ENCODE measurements at places on chromosomes 4 and X. TPM values are rescaled to one million over a fixed set of nuclear protein-coding genes. Genes with fewer than 3 reads are reported as not detected.

DNA sequence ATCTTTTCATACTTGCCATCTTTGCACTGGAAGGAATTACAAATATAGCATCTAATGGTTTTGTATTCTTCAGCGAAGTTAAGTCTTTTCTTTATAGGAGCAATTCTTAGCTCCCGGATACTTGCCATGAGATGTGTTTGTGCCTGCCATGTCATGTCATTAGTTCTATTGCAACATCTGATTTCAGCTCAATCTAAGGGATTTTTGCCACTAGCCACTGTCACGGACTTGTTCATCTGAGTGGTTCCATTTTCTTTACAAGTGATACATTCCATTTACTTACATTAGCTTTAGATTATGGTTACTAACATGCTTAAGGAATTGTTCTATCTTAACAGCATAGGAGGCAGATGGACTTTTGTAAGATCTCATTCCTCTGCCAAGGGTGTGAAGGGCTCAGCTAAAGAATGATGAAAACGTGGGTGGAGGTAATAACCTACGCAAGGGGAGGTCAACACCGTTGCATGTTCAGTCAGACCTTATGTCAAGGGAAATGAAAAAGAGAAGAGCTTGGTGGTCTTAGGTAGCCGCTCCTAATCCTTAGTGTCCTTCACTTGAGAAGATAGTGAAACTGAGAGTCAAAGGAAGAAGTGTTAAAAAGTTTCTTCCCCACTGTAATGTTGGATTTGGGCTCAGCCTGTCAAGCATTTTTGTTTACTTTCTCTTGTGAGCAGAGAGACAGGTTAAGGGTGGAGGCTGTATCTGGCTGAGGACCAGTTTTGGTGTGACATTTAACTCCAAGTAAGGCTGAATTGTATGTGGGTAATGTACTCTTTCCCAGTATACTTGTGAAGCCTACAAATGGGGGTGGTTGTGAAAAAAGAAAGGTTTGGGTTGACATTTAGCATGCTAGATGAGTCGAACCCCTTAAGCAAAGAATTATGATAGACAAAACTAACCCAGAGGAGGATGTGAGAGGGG lies 3.6 kb upstream of the KLHL2 start:
- DNase-seq, result no peak

DNA sequence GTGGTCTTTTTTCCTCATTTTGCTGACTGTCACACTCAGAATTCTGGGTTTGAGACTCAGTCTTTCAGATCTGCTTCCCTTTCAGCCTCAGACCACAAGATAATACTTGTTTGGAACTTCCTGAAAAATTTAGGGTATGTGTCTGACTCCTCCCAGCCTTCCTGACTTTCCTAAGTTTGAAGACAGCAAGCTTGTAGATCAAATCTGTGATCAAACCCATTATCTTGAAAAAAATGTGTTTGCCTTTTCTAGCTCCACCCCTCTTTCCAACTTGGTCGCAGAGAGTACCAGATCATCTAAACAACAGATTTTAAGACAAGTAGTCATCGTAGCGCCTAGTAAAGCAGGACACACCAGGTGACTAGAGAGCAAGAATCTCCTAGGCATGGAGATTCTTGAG lies 9.9 kb downstream of the BCAP31 start:
- no peak for DNase-seq

AMOT gene
- total RNA-seq, result 1.4 TPM

MTTP gene
- total RNA-seq, result not detected

POF1B gene
- 0.17 TPM for total RNA-seq

DNA sequence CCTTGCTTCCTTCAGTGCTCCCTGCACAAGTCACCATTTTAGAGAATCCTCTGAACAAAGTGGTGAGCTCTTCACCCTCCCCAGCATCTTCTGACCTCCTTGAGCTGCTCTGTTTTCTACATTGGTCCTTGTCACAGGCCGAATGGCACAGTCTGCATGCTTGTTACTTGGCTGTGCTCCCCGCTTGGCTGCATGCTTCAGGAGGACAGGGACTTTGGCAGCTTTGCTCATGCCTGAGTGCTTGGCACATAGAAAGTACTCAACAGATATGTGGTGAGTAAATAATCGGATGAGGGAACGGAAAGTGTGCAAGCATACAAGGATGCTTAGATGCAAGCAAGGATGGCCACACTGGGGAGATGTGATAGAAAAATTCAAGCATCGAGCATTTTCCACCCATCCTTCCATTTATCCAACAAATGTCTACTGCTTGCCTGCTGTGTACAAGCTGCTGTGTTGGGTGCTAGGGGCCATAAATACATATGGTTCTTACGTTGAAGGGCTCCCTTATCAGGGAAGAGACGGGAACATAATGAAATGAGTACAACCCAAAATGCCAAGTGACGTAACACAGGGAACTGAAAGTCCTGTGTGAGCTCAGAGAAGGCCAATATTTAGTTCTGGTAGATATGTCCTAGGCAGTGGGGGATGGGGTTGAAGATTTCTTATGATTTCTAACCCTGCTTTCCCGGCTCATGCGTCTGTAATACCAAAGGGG lies 31.2 kb downstream of the SLC2A9 start:
- no peak for DNase-seq

- DNase-seq, result no peak
Observed at GRCh38 chr4:161813389-161813788, 350.4 kb downstream of the FSTL5 start.

- DNase-seq, result no peak
Observed at GRCh38 chr4:8010618-8011017, 71.0 kb upstream of the AFAP1 start.

GRCh38 chrX:10450959-10451355 lies 169.4 kb downstream of the MID1 start:
- no peak for DNase-seq

SSX4B gene
- not detected for total RNA-seq

FGD1 gene
- total RNA-seq, result not detected

DNA sequence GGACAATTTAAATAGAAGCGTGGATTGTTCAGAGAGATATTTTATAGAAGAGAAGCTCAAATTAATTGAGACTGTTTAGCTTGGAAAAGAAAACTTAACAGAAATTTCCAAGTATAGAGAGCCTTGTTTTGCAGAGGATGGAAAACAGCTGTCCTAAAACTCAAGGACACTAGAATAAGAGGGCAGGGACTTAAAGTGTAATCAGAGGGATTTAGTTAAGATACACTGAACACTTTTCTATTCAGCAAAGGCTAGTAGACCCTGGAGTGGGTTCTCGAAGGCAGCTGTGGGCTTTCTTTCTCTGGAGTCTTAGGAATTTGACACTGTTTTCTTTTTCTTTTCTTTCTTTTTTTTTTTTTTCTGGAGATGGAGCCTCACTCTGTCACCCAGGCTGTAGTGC lies 92.7 kb upstream of the ARX start:
- DNase-seq, result no peak

DNA sequence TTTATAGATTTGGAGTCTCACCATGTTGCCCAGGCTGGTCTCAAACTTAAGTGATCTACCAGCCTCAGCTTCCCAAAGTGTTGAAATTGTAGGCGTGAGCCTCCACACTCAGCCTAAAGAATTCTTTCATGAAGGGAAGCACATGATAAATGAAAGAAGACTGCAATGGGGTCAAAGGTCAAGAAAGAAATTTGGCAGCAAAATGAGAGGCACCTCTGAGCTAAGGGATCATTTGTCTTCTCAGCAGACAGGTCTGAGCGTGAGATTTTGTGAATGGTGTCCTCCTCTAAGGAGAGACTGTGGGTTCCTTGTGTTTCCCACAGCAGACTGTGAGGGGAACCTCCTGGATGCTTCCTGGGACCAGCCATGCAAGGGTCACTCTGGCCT lies 57.5 kb upstream of the EGFL6 start:
- no peak for DNase-seq

GRCh38 chrX:49282647-49283011 lies 13.0 kb downstream of the PPP1R3F start:
- DNase-seq, result no peak

TGIF2LX gene
- total RNA-seq, result not detected

DNA sequence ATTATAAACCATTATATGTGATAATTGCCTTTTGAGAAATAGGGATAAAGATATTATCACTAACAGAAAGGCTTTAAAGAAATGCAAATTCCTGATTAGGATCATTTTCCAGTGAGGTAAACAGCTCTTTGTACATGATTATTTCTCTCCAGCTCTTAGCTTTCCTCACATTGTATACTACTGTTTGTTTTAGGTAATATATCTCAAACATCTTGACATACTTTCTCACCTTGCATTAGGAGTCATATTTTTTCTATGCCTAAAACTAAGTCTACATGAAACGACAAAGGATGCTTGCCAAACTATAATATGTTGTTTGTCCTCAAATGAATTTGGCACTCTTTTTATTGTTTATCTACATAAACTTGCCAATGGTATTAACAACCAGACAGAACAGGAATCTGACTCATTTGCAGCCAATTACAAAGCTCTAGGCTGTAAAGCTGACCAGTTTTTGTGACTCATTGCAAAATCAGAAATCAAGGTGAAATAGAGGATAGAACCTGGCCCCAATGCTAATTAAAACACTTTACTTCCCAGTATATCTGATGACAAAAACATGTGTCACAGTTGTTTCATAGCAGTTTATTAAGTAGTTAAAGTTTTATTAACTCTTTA lies 107.0 kb downstream of the IQCM start:
- no peak for DNase-seq

All from CD4-positive, alpha-beta T cell (primary cell).